Stimulated activated CD4-positive, alpha-beta T cell treated with anti-CD3 and anti-CD28 coated beads, Interleukin-4, amount 100 ng/mL, for 4 hours (primary cell): ENCODE measurements at places on chromosomes 12 and 14.

- DNase-seq, result no peak
Measured at GRCh38 chr12:61694214-61694613, 566.0 kb upstream of the USP15 start.

DNA sequence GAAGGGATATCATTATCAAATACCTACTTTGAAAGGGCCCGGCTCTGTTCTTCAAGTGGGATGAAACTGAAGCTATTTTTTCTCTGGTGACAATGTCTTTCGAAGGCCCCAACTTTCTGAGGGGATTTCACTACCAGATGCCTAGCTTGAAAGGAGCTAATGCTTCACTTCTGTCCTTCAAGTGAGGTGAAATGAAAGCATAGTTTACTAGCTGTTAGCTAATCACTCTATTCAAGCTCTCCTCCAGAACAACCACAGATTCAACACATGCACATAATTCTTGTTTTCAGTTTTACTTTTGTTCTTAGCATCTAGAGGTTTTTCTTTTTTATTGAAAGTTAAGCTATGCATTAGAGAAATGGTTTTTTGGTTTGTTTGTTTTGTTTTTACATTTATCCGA is 571.4 kb downstream of the NOVA1 start:
- DNase-seq, result no peak

- DNase-seq, result no peak
Measured at GRCh38 chr12:121228919-121229665, 19.2 kb downstream of the P2RX4 start.

DNA sequence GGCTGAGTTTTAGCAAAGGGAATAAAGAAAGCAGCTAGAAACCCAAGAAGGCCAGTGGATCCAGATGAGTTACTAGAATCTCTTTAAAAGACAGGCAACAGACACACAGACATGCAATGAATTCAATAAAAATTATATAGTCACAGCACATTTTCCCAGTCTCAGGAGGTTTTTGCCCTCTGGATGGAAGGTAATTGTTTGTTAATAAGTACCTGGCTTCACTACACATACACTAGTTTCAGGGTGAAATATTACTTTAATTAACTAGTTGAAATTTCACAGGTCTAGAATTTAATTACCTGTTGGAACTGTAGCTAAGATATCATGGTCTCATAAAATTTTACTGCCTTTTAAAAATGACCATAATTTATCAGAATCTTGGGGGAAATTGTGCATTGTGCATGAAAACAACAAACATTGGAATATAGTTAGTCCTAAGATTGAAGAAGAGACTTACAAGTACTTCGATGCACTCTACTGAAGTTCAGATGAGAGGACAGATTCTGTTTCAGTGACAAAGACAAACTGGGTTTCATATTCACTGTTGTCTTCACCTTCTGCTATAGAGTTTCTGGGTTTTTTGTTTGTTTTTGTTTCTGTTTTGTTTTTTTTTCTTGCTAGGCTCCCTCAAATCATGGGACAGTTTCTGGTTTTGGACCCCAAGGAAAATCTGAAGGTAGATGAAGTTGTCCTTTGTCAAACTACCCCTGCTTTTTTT is 277.0 kb upstream of the GARIN6 start:
- no peak for DNase-seq

GRCh38 chr12:88398031-88398430 is 182.2 kb downstream of the KITLG start:
- DNase-seq, result no peak

DNA sequence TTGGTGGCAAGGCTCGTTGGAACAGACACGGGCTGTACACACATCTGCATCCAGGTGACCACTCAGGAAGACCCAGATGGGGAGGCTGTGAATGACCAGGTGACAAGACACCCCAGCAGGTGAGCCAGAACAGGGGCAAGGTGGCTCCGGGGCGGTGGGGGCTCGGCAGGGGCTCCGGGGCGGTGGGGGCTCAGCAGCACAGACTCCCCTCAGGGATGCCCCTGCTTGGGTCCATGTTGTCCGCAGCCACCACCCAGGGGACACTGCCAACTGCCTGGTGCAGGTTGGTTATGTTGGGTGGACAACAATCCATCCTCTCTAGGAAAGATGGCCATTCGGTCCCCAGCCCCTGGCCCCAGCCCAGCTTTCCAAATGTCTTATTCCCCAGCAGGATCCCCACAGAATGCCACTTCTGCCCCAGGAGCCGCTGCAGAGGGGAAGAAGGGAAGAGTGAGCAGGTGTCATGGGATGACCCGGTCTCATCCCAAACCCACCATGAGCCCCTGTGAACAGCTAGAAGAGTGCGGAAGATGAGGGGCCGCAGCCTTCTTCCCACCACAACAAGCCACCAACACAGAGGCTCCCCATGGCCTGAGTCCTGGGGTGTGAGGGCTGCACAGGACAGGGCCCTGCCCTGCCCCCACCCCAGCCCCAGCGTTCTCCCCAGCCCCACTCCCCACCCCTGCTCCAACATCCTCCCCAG is 31.4 kb upstream of the C14orf180 start:
- DNase-seq, result no peak

GRCh38 chr12:122823429-122823828 is 11.8 kb upstream of the HIP1R start:
- DNase-seq, result no peak

- DNase-seq, result no peak
Measured at GRCh38 chr14:55975281-55975910, 142.8 kb upstream of the PELI2 start.

GRCh38 chr12:123614531-123614930 is 12.6 kb downstream of the DDX55 start:
- DNase-seq, result no peak

DNA sequence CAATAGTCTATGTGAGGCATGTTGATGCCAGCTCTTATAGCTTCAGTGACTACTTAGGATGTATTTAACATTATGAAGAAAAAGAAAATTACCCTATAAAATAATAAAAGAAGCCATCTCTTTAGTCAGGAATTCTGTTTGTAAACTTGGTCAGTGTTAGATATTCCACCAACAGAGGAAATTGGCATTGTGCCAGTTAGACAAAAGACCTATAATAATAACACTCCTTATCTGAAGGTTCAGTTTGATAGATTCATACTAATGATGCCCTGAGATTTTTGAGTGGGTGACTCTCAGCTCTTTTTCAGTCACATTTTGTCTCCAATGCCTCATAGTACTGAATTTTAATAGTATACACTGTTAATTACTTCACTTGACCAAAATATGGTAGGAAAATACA is 6.6 kb downstream of the SYT10 start:
- no peak for DNase-seq

DNA sequence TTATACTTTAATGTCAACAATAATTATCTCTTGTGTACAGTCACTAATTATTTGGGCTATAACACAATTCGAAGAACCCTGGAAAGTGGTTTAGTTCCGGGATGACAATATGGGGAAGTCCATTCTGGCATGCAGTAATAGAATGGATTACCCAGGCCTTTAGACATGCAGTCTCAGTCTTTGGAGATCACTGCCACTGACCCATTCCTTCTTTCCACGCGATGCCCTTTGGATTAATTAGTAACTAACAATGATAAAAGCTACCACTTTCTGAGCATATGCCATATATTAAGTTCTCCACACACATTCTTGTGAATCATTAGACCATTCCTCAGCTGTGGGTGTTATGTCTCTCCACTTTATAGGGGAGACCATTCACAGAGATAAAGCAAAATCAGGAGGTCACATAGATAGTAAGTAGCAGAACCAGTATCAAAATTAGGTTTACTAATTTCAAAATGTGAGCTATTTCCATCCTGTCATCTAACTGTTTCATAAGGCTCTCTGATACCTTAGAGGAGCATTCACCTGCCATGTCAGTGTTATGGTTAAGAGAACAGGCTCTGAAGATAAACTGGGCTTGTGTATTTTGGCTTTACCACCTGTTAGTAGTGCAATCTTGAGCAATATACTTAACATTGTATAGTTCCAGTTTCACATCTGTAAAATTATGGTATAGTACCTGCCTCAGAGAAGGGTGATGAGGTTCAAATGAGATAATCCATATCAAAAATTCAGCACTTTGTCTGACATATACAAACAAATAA is 27.2 kb upstream of the KCNJ8 start:
- no peak for DNase-seq

DNA sequence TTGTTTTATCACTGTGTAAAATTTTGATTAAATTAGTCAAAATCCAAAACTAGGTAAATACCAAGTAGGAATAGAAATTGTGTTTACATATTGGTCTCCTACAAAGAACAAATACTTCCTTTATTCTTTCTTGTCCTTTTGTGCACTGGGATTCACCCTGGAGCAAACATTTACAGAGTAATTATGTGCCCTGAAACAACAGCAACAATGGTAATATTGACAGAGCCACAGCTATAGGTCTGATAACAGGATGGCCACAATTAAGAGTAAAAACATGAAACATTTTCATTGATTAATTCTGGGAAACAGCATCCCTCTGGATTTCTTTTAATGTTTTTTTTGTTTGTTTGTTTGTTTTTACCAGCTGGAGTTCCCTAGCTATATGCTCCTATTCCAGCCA is 61.2 kb downstream of the SLC38A6 start:
- no peak for DNase-seq

GRCh38 chr12:108547686-108548085 is 13.3 kb downstream of the SART3 start:
- DNase-seq, result no peak

- no peak for DNase-seq
Measured at GRCh38 chr14:43449291-43449690, 1057.8 kb downstream of the FSCB start.

DNA sequence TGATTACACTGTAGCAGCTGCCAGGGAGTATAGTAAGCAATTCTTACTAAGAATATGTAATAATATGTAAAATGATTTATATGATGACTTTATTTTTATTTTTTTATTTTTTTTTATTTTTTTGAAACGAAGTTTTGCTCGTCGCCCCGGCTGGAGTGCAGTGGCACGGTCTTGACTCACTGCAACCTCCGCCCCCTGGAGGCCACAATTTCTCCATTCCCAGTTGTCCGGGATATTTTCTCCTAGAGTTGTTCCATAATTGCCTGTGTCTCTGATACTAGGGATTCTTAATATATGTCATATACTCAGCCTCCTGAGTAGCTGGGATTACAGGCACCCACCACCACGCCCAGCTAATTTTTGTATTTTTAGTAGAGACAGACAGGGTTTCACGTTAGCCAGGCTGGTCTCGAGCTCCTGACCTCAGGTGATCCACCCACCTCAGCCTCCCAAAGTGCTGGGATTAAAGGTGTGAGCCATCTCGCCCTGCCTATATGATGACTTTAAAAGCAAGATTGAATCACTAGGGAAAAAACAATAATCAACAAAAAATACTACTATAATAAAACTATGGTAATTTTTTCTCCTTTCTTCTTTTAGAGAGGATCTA is 12.2 kb upstream of the ITPR2 start:
- DNase-seq, result peak; percentile 16

GRCh38 chr12:20487519-20487918 is 119.2 kb downstream of the PDE3A start:
- no peak for DNase-seq

DNA sequence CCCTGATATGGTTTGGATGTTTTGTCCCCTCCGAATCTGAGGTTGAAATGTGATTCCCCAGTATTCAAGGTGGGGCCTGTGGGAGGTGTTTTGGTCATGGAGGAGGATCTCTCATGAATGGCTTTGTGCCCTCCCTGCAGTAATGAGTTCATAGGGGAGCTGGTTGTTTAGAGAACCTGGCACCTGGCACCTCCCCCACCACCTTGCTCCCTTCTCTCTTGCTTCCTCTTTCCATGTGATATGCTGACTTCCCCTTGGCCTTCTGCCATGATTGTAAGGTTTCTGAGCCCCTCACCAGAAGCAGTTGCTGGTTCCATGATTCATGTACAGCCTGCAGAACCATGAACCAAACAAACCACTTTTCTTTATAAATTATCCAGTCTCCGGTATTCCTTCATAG is 32.6 kb downstream of the CD163L1 start:
- no peak for DNase-seq

DNA sequence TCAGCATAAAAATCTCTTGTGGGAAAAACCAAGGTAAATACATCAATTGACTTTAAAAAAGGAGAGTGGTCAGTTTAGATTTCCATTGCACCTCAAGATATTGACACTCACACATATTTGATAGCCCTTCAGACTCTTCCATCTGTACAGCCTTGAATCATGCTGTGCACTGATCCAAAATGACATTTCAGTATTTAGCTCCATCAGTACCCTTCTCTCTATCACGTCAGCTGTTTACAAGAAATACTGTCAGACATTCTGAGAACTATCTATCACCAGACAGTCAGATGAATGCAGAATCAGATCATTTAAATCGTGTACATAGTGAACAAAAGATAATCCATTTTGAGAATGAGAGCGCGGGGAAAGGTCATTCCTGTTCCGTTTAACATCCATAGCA is 511.9 kb downstream of the RPL10L start:
- DNase-seq, result no peak

- DNase-seq, result no peak
Measured at GRCh38 chr12:107369006-107369405, 275.7 kb upstream of the CRY1 start.

GRCh38 chr14:47270715-47271114 is 404.7 kb downstream of the MDGA2 start:
- DNase-seq, result no peak

- DNase-seq, result no peak
Measured at GRCh38 chr12:119644930-119645329, 23.0 kb upstream of the PRKAB1 start.

DNA sequence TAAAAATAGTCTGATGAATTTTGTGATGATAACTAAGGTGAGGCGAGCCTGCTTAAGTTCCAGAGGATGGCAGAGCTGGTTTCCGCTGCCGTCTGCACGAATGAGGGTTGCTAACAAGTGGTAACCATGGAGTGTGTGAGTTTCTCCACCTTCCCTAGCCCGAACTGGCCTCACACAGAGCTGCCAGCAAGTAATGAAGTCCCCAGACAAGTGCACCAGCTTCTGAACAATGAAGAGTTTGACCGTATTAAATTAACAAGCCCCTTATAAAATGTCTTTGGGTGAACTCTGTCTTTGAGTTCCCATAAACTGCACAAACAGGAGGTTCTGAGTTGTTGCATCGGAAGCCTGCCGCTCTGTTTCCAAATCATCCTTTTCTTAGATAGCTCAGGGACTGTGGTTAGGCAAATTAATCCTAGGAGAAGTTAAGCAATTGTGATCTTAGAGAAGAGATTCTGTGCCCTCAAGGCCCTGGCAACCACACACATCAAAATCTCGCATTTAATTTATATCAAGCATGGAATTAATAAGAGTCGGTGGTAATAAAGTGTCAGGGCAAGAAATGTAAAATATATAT is 274.1 kb upstream of the DAAM1 start:
- DNase-seq, result no peak

DNA sequence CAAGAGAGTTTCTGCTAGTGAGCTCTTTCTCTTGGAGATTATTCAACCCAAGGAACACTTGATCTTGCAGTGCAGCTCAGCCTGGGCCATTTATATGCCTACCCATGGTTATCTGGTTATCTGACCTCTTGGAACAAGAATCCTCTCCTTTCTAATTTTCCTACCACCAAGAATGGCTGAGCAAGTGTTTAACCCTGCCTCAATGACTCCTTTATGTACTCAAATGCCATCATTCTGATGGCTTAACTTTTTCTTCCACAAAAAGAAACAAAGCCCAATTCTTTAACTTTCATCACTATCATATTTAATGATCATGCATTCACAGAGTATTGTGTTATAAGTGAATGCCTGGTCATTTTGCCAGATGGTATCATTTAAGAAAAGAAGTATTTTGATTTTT is 67.8 kb downstream of the TMEM117 start:
- no peak for DNase-seq
